ENCODE measurements at places on chromosomes 7 and 10.

DNA sequence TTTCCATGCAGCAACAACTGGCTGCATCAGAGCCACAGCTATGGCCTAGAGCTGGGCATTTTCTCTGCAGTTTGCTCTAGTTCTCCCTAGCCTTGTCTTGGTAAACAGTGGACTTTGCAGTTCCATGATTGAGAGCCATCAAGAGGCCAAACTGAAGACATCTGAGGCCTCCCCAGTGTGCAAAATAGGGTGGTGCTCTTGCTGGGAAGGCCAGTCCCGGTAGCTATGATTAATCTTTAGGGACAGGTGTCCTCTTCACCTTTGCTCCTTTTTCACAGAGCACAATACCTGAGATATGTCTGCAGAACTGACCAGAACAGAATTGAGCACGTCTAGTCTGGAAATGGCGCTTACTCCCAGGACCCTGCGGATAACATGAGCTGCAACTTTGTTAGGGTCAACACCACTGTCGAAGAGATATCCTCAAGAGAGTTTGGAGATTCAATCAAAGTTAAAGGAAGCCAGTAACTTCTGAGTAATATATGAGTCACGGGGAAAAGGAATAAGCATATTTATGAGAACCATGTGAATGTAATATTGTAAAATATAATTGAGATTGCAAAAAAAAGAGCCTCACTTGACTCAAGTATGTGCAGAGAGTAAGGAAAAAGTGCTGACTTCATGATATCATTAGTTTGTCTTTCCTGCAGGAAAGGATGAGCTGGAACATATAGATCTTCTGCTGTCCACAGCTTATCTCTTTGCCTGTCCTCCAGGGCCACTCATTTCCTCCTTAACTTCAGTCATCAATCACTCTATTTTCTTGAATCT is 76.7 kb downstream of the ANK3 start:
- no peak for DNase-seq

DNA sequence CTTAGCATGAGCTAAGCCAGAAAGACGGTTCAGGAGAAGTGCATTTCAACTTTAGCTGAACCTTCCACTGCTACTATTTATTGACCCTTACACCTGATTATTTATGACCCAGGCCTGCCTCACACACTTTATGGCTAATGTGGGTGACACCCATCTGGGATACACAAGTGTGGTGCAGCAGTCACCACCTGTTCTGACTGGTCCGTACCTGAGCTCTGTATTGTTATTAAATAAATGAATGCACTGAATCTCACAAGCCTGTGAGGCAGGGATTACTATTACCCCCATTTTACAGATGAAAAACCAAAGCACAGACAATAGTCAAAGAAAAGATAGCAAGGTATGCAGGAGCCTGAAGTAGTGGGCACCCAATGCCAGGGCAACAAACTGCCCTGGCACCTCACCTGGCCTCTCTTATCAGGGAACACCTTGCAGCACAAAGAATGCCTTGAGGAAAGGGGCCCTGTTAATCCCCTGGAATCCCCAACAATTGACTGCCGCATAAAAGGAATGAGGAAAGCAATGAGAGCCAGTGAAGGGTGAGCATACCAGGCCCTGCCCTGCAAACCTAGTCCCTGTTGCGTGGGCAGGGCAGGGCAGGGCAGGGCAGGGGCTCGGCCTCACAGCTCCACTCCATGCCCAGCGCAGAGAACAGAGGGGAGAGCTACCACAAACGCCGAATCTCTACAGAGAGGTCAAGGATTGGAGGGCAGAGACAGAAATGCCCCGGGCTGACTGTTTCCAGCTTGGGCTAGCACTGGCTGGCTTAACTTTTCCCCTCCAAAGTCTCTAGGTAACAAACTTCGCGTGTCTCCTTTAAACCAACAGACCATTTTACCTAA is 1.3 kb downstream of the ANXA11 start:
- peak; percentile 84 for DNase-seq

DNA sequence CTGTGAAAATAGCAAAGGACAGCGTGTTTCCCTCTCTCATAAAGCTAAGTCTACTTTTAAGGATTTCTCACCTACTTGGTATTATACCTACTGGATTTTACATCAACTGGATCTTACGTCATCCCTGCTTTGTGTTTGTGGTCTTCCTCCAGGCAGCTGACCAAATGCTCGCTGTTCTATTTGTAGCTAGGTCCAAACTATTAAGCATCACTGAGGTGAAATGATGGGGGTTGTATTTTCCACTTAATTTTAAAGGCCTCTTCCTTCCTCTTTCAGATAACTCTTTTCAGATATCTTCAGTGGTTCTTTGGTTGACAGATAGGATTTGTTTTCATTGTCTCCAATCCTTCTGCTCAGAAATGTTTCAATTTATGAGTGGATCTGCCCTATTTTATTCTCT is 169.7 kb downstream of the RNLS start:
- no peak for DNase-seq

DNA sequence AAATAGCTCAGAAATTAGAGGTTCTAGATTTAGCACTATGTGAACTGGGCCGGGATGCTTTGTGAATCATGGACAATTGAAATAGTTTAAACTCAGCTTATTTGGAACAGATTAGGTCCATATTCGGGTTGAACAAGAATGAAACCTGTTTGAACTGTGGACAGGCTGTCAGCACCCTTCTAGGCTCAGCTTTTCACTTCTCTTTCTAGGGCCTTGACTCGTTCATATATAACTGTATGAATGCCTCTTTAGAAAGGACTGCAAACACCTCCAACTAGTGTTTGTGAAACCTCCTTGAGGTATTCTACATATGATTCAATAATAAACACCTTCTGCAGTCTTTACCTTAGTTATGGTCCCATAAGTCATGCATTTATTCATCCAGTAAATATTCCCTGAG is 115.6 kb downstream of the REEP3 start:
- DNase-seq = no peak

DNA sequence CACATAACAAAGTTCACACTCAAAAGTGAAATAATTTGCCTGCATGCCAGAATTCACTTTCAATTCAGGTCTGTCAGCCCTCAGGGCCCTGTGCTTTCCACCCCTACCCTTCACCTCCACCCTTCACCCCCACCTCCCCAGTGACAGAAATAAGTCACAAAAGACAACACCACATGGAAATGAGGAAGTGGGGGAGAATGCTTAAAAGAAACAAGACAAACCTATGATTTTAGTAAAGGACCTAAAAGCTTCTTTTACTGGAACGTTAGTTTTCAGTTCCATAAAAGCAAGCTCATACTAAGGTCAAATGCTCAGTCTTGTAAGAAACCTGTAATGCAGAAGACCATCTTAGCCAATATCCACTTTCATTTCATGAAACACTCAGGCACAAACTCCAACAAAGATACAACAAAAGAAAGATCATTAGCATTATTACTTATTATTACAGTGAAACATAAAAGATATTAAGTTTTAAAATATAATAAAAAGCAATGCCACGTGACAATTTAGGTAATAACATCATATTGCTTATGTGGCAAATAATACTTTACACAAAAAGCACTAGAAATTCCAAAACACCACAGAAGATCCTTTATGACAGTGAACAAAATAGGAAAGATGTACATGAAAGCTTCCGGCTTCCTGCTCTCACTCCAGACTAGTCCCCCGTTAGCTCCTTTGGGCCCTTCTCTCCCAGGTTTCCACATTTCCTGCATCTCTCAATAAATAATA is 112.1 kb downstream of the LMBR1 start:
- DNase-seq = no peak

DNA sequence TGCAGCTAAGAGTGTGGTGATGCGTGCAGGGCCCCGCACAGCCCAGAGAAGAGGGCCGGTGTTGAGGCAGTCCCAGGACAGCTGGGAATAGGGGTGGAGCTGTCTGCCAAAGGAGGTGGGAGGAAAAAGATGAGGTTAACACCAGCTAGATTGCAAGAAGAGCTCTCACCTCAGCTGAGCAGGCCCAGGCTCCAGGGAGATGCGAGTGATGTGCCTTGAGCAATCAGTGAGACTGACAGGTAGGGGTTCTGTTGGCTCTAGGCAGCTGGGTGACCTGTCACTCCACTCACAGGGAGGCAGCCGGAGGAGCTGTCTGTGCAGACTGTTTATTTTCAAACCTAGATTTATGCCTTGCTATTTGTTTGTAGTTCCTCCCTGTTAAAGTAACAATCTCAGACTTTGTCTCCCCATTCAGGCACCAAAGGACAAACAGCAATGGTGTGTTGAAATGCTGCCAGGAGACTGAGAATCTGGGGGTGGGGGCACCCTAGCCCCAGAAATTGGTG is 205.1 kb upstream of the CXCL12 start:
- no peak for DNase-seq

DNA sequence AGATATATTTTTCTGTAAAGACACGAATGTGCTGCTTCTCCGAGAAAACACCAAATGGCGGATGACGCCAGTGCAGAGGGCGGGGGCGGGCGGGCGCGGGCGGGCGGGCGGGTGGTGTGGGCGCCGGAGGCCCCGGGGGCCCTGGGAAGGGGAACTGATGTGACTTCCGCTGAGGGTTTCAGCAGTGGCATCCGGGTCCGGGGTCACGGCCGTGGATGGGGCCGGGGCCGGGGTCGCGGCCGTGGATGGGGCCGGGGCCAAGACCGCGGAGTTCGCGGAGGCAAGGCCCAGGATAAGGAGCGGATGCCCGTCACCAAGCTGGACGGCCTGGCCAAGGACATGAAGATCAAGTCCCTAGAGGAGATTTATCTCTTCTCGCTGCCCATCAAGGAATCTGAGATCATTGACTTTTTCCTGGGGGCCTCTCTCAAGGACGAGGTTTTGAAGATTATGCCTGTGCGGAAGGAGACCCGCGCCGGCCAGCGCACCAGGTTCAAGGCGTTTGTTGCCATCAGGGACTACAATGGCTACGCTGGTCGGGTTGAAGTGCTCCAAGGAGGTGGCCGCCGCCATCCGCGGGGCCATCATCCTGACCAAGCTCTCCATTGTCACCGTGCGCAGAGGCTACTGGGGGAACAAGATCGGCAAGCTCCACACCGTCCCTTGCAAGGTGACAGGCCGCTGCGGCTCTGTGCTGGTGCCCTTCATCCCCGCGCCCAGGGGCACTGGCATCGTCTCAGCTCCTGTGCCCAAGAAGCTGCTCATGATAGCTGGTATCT is 20.3 kb upstream of the IGF2BP3 start:
- peak; percentile 92 for DNase-seq

DNA sequence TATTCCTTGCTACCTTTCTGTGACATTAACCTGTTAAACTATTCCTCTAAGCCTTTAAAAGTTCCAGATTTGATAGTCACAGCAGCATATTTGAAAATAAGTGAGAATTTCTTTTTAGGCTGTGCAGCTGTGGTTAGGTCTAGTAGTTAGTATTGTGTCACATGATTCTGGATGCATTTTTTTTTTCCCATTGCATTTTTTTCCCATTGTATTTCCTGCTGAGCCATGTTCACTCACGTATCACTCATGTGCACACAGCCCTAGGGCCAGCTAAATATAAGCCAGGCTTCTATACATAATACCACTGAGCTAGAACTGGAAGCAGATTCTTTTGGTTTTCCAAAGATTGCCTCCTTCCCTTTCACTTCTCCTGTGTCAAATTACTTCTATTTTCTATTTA is 37.4 kb downstream of the DNAJC9 start:
- DNase-seq = no peak

- no peak for DNase-seq
Measured at GRCh38 chr7:28157076-28157745, 23.4 kb downstream of the JAZF1 start.

DNA sequence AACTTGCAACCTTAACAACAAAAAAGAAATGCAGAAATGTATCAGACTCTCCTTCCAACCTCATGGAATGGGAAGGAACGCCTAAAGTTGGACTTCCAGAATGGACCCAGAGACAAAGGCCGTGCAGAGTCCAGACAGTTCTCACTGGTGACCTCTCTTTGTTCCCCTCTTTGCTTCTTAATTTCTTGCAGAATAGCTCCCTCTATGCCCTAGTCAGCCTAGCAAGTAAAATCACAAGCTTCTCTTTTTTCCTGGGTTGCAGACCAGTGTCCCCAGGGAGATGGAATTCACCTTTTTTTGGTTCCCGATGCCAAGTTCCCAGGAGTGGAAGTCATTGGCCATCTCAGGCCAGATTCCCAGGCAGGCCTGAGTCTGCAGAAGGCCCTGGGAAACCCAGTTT is 278.0 kb downstream of the CCSER2 start:
- no peak for DNase-seq

- DNase-seq = no peak
Measured at GRCh38 chr7:27111042-27111750, 8.7 kb upstream of the HOXA2 start.

GRCh38 chr10:53719658-53720057 is 947.1 kb upstream of the MBL2 start:
- no peak for DNase-seq

DNA sequence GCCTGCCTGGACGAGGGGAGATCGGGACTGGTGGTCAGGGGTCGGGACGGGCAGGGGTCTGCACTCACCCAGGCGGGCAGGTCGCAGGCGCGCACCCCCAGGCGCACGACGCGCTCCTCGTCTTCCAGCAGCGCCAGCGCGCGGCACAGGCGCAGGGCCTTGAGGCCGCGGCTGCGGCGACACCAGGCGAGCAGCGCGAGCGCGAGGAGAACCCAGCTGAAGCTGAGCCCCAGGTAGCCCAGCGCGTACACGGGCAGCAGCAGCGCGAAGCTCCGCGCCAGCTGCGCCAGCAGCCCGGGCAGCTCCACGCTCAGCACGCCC is 328 bp downstream of the ESYT2 start:
- DNase-seq = no peak
